ENCODE measurements at places on chromosomes 1 and 21. TPM values are rescaled to one million over a fixed set of nuclear protein-coding genes. Genes with fewer than 3 reads are reported as not detected.

Gene PGBD2
- 3.6 TPM for total RNA-seq

GRCh38 chr1:21239221-21239620, 51.0 kb downstream of the ECE1 start:
- no peak overlapping the region for H3K4me3 ChIP-seq
- H3K36me3 ChIP-seq: peaks cover 8% of the 10 kb centered on the region
- no peaks in the 10 kb centered on the region for H3K27me3 ChIP-seq
- H3K4me1 ChIP-seq: peaks cover 5% of the 10 kb centered on the region

GRCh38 chr1:86546787-86547221, at the start of gene CLCA4:
CLCA4 (plus strand) TSS chr1:86547078; CDS start chr1:86547120, 42 bp downstream.
- peaks cover 14% of the 10 kb centered on the region for H3K27me3 ChIP-seq
- no peaks in the 10 kb centered on the region for H3K36me3 ChIP-seq
- DNase-seq: no peak

- H3K4me1 ChIP-seq: no peaks in the 10 kb centered on the region
- no peak overlapping the region for H3K4me3 ChIP-seq
- no peak overlapping the region for H3K27ac ChIP-seq
- H3K36me3 ChIP-seq: peaks cover 7% of the 10 kb centered on the region
- DNase-seq: no peak
Observed at GRCh38 chr1:2952371-2952770, 68.9 kb upstream of the ACTRT2 start.

Gene DHX9
- total RNA-seq: 310 TPM

GRCh38 chr1:57553666-57554065, 129.8 kb upstream of the DAB1 start:
- no peaks in the 10 kb centered on the region for H3K36me3 ChIP-seq
- no peak overlapping the region for H3K4me3 ChIP-seq
- H3K27ac ChIP-seq: no peak overlapping the region
- DNase-seq: no peak
- H3K27me3 ChIP-seq: no peaks in the 10 kb centered on the region

GRCh38 chr1:45906883-45907282, 103.5 kb downstream of the MAST2 start:
- no peak overlapping the region for H3K4me3 ChIP-seq
- H3K27ac ChIP-seq: no peak overlapping the region
- H3K27me3 ChIP-seq: no peaks in the 10 kb centered on the region
- no peak for DNase-seq
- H3K4me1 ChIP-seq: no peaks in the 10 kb centered on the region
- peaks cover 3% of the 10 kb centered on the region for H3K36me3 ChIP-seq

Gene ZSWIM5
- 0.37 TPM for total RNA-seq

DNA sequence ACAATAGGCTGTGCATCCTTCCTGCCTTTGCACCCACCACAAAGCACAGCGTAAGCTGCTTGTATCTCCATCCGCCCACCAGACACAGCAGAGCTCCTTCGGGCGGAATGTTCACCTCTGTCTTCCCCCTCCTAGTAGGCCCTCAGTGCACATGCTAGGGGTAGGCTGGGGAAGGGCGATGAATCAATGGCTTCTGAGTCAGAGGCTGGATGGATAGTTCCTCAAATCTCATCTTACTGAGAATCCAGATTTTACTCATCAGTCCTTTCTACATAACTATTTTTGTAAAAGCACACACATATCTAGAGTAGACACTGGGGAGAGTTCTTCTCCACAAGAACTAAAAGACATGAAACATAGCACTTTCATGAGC, 73.8 kb downstream of the BCAR3 start:
- H3K27me3 ChIP-seq: no peaks in the 10 kb centered on the region
- no peak overlapping the region for H3K4me3 ChIP-seq
- DNase-seq: peak; percentile 48
- peak overlapping the region; percentile 57 for H3K27ac ChIP-seq

Gene IARS2
- 78.5 TPM for total RNA-seq

Gene SPRR2G
- total RNA-seq: not detected

DNA sequence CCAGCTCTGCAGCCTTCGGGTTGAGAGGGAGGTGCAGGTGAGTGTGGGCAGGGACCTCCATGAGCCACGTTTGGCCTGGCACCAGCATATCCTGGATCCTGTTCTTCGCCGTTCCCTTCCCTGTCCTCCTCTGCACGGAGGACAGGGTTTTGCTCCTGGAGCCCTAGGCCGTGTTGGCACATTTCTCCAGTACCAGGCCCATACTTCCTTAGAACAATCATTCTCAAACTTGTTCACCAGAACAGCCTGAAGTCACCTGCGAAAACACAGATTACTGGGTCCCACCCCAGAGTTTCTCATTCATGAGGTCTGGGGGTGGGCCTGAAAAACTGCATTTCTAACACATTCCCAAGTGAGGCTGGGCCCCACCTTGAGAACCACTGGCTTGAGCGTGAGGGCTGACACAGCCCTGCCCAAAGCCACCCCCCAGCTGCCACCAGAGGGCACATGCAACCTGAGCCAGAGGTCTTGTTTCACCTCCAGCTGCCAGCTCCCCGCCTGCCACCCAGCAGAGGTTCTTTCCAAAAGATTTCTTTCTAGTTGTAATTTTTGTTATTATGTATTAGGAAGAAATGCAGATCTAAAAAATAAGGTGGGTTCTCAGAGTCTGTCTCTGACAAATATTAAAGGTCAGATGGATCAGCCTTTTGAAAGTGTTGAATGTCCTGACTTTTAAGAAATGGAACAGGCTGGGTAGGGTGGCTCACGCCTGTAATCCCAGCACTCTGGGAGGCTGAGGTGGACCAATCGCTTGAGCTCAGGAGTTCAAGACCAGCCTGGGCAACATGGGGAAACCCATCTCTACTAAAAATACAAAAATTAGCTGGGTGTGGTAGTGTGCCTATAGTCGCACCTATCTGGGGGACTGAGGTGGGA, 39.6 kb upstream of the LDLRAP1 start:
- peak; percentile 65 for DNase-seq
- H3K27ac ChIP-seq: no peak overlapping the region
- H3K4me3 ChIP-seq: no peak overlapping the region
- peaks cover 19% of the 10 kb centered on the region for H3K4me1 ChIP-seq

Gene MEGF6
- 2.5 TPM for total RNA-seq

- peaks cover 4% of the 10 kb centered on the region for H3K4me1 ChIP-seq
- no peak for DNase-seq
- H3K4me3 ChIP-seq: no peak overlapping the region
- no peaks in the 10 kb centered on the region for H3K27me3 ChIP-seq
- no peak overlapping the region for H3K27ac ChIP-seq
- peaks cover 3% of the 10 kb centered on the region for H3K36me3 ChIP-seq
Observed at GRCh38 chr1:243407284-243408018, 151.6 kb downstream of the SDCCAG8 start.

DNA sequence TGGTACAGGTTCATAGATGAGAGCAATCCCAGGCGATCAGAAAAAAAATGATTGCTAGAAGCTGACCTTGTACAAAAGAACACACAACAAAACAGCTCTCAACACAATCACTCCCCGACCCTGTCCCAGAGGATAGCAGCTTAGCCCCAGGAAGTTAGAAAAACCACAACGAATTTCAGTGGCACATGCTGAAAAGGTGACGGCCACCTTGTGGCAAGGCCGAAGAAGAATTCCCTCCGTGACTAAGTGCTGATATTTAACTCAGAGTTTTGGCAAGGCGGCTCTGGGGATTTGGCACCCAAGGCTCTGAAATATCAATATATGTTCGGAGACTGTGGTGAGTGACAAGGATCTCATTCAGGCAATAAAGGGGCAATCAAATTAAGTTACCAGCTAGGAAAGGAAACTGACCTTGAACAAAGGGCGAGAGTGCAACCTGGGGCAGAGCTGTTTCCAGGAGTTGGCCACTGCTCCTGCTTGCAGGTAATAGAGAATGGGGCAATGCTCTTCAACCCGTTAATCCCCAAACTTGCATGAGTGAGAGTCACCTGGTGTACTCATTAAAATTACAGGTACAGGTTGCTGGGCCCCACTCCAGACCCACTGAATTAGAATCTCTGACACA, 96.2 kb downstream of the BEND5 start:
- peaks cover 2% of the 10 kb centered on the region for H3K4me1 ChIP-seq
- no peak overlapping the region for H3K4me3 ChIP-seq
- no peak overlapping the region for H3K27ac ChIP-seq
- no peak for DNase-seq
- peaks cover 3% of the 10 kb centered on the region for H3K27me3 ChIP-seq

Gene RAB29
- total RNA-seq: 31.7 TPM

Gene OR2T33
- not detected for total RNA-seq

Gene SPRR3
- not detected for total RNA-seq

Gene CELSR2
- 2.6 TPM for total RNA-seq

Gene BTBD8
- total RNA-seq: 0.93 TPM

Gene NRIP1
- total RNA-seq: 26.0 TPM
